ENCODE measurements at places on chromosomes 4 and X.

DNA sequence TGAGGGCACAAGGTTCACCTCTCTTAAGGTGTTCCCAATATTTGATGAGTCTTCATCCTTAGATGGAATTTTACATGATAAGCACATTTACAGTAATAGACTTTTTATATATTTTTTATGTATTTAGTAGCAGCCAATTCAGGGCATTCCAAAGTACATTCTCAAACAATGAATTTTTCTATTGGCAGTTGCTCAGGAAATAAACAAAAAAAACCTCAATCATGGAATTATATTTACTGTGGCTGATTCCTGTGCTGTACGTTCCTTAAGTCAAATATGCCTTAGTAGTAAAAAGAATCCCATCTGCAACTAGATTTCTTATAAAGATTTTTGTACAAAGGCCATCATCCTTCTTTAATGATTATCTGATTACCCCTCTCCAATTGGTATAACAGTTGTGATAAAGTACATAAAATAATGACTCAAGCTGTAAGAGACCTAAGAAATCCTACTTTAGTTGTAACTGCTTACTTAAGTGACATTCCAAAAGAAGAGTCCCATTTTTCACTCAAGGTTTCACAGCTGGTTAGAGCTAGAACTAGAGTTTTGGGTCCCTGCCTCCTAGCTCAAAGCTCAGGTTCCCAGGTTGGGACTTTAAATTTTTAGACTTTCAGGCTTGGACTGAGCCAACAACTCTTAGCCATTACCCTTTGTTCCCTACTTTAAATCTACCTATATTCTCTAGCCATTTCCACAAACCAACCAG is 152.7 kb downstream of the FHIP1A start:
- no peak for DNase-seq

GRCh38 chrX:52082578-52082977 is 13.6 kb upstream of the MAGED4B start:
- DNase-seq: peak; percentile 22

GRCh38 chr4:33054161-33054560 is 2334.0 kb downstream of the PCDH7 start:
- no peak for DNase-seq

GRCh38 chr4:58502839-58503238 is 1392.7 kb upstream of the IGFBP7 start:
- DNase-seq: no peak

DNA sequence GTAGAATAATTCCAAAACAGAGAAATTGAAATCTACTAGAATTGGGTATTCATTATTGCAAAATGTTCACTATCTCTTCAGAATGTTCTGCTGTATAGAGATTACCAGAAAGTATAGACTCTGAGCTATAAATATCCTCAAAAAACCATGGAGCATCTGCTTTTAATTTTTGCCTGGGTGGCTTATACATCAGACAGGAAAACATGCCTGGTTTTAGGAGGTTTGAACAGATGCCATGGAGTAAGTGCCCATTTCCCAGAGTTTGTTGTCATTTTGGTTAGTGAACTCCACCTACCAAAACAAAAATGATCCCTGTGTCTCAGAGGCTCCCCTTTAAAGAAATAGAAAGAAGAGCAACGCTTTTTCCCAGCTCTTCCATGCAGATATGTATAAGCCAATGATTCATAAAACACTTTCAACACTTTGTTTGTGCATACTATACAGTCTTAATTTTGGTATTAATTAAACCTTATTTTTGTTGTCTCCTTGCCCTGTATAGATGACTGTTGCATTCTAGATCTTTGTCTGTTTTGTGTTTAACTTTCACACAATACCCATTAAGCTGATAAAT is 68.7 kb downstream of the MEPE start:
- DNase-seq: no peak

- DNase-seq: no peak
These were observed 76.7 kb downstream of the IRF2 start for GRCh38 chr4:184397516-184398163.

DNA sequence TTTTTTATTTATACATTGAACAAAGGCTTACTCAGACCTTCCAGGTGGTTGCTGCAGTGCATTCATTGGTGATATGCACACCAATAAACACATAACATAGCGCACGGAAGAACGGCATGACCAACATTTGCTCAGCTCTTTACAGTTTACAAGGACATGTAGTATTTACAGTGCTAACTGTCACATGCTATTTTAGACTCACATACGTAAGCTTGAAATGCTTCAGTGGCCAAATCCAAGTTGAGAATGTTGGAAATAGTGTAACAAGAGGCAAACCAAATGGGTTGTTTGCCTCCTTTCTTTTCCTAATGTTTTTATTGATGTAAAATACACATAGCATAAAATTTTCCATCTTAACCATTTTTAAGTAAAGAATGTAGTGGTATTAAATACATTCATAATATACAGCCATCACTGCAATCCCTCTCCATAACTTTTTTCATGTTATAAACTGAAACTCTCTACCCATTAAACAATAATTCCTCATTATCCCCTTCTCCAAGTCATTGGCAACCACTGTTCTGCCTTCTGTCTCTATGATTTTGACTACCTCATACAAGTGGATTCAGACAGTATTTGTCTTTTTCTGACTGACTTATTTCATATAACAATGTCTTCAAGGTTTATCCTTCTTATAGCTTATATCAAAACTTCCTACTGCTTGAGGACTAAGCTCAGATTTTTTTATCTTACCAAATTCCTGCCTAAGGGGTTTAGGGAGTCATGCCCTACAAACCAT is 1722.9 kb upstream of the AGA start:
- DNase-seq: no peak

- no peak for DNase-seq
These were observed 36.0 kb downstream of the CLOCK start for GRCh38 chr4:55510685-55511084.

DNA sequence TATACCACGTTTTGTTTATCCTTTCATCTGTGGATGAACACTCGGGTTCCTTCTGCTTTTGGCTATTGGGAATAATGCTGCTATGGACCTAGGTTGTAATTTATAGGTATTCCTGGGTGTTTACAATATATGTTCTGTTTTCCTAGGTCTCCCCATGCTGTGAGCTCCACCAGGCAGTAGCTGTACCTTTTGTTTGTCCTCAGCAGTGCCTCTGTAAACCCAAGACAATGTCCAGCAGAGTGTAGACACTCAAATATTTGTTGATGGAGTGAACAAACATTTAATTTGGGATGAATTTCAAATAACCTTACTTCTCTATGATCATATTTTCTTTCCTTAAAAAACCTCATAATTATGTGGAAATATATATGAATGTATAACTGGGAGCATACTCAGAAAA is 259.5 kb upstream of the BOD1L1 start:
- no peak for DNase-seq

DNA sequence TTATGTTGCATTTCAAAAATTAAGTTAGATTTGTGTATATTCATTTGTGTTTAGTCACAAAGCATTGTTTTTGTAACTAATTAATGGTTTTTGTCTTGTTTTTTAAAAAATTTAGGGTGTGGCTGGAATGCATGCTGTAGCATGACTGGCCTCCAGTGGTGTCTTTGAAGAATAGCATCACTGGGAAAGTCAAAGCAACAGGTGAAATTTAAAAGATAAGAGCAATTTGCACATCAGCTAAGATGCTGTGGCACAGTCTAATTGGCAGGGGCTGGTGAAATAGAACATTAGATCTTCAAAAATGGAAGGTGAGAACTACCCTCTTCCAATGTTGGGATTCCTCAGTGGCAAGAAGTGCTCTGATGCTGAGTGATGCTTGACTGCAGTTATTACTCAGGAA is 45.3 kb downstream of the ANK2 start:
- DNase-seq: peak; percentile 59

GRCh38 chr4:113256946-113257345 is 207.5 kb downstream of the ANK2 start:
- no peak for DNase-seq

- DNase-seq: no peak
These were observed 58.0 kb upstream of the UNC5C start for GRCh38 chr4:95606739-95607138.

DNA sequence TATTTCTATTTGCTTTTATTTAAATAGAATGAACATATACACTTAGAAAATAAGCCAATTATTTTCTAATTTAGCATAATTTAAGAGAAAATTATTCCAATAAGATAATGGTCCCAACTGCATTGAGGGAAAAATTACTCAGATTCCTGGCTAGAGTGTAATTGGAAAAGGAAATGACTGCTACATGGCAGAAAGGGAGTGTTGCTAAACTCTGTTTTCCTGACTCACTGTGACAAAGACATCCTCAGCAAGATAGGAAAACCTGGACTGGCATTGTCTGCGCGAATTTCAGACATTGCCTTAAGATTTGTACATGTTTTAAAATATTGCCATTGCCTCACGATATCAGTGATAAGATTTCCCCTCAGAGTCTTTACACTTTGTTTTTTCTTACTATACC is 8.2 kb downstream of the TNIP3 start:
- DNase-seq: peak; percentile 72

DNA sequence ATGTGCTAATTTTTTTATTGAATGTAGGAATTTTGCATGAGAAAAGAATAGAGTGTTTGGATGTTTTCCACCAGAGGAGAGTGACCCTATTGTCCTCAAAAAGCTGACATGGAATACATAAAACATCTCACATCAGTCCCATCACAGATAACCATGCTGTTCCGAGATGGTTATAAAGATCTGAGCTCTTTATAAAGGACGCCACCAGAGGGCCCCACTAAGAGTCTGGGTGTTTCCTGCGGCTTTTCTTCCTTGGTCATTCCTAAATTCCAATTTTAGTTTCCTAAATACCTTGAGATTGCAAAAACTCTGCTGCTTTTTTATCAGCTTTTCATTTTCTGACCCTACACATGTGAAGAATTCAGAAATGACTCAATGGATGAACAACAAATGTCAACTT is 504.5 kb upstream of the FRG1 start:
- peak; percentile 20 for DNase-seq

GRCh38 chrX:39550795-39551361 is 546.9 kb downstream of the BCOR start:
- DNase-seq: peak; percentile 49

DNA sequence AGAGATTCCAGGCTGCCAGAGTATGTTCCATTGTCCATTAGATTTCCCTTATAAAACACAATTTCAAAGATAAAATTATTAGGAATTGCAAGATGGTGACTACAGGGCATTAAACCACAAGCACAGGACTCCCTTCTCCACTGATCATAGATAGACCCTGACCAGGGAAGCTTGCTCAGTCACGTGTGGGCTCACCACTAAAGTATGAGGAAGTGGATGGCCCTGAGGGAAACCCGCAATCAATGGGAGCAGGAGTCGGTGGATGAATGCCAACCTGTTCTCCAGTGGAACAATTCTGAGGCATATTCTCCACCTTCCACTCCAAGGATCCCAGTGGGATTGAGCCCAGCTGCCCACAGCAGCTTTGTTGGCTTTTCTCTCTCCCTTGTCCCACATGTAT is 515.7 kb downstream of the BCOR start:
- peak; percentile 40 for DNase-seq

DNA sequence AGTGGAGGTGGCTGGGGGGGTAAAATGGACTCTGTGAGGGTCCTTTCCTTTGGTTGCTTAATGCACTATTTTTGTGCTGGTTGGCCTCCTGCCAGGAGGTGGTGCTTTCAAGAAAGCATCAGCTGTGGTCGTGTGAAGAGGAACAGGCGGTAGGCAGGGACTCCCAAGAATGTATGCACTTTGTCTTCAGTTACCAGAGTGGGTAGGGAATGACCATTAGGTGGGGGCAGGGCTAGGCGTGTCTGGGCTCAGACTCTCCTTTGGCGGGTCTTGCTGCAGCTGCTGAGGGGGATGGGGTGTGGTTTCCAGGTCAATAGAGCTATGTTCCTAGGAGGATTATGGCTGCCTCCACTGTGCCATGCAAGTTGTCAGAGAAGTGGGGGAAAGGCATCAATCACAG is 509.0 kb downstream of the PCDH19 start:
- no peak for DNase-seq

GRCh38 chr4:76696109-76696508 is 201.8 kb downstream of the SOWAHB start:
- no peak for DNase-seq

GRCh38 chr4:150323406-150324325 is 245.4 kb downstream of the DCLK2 start:
- no peak for DNase-seq

- no peak for DNase-seq
These were observed 192.2 kb downstream of the APBB2 start for GRCh38 chr4:41022116-41022515.

GRCh38 chr4:163991298-163991865 is 496.9 kb downstream of the TMA16 start:
- DNase-seq: no peak

DNA sequence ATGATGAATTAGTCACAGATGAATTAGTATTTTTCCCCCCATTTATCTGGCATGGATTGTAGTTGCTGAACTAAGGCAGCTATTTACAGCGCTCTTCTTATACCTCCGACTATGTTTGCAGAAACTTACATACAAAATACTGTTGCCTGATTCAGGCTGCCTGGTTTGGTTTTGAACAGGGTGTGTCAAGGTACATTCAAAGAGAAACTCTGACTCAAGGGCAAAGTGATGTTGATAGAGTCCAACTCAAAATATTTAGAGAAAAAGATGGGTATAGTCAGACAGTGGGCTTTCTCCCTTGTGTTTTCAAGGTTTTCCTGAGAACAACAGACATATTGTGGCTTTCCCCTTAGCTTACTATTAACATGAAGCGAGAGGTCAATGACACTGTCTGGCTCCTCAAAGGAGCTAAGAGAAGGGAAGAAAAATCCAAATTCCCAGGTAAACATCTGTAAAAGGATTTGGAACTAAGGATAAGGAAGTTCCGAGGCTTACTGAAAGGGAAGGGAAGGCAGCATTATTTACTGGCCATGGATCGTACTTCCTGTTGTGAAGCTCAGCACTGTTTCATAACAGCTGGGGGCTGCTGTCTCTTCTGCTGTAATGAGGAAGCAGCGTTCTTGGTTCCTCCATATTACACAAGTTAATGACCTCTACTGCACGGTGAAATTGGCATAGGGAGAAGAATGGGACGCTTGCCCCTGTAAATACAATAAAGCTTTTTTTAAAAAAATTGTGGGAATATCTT is 30.9 kb downstream of the FAM9C start:
- DNase-seq: peak; percentile 63

DNA sequence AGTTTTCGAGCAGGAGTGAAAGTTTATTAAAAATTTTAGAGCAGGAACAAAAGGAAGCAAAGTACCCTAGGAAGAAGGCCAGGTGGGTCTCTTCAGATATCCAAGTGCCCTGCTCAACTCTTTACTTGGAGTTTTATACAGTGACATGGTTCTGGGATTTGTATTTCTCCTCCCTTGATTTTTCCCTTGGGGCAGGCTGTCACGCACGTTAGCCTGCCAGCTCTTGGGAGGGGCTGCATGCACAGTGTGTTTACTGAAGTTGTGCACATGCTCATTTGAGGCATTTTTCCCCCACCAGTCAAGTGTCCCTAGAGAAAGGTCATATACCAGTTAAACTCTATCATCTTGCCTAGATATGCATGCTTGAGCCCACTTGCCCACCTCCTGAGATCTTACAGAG is 102.5 kb upstream of the GABRA2 start:
- no peak for DNase-seq

GRCh38 chr4:155042014-155042413 is 166.4 kb upstream of the NPY2R start:
- DNase-seq: peak; percentile 52

GRCh38 chr4:76535603-76536372 is 100.8 kb downstream of the SHROOM3 start:
- DNase-seq: no peak
